ENCODE measurements at places on chromosomes 6 and 20. TPM values are rescaled to one million over a fixed set of nuclear protein-coding genes. Genes with fewer than 3 reads are reported as not detected.

ADAM33 gene
- total RNA-seq = 44.8 TPM

OR12D1 gene
- not detected for total RNA-seq

HLA-DRB1 gene
- not detected for total RNA-seq

HLA-DQB1 gene
- not detected for total RNA-seq

DDO gene
- total RNA-seq = 3.9 TPM

SLC22A1 gene
- 0.32 TPM for total RNA-seq

SLC22A2 gene
- total RNA-seq = under 0.01 TPM

ZBTB12 gene
- total RNA-seq = 3.0 TPM

DEFB124 gene
- total RNA-seq = not detected

MYO6 gene
- 15.1 TPM for total RNA-seq

RAMACL gene
- 0.43 TPM for total RNA-seq

C6orf15 gene
- total RNA-seq = not detected

PCK1 gene
- not detected for total RNA-seq

DUSP15 gene
- total RNA-seq = not detected

BPHL gene
- 17.3 TPM for total RNA-seq

ZBTB22 gene
- total RNA-seq = 16.0 TPM

LY6G6C gene
- total RNA-seq = not detected

MUC21 gene
- not detected for total RNA-seq

NMBR gene
- total RNA-seq = not detected

E2F1 gene
- total RNA-seq = 7.1 TPM

DEFB118 gene
- total RNA-seq = not detected

EPM2A gene
- 7.7 TPM for total RNA-seq

PPP1R14C gene
- total RNA-seq = not detected

HLA-C gene
- 361 TPM for total RNA-seq

TRAM2 gene
- 159 TPM for total RNA-seq
